ENCODE measurements at places on chromosomes 1 and 21.

GRCh38 chr21:45533361-45533845, 8.8 kb downstream of the SLC19A1 start:
- DNase-seq: no peak

GRCh38 chr1:170556917-170557316, 25.0 kb downstream of the GORAB start:
- DNase-seq: no peak

- no peak for DNase-seq
Measured at GRCh38 chr1:81921344-81921743, 120.6 kb downstream of the ADGRL2 start.

DNA sequence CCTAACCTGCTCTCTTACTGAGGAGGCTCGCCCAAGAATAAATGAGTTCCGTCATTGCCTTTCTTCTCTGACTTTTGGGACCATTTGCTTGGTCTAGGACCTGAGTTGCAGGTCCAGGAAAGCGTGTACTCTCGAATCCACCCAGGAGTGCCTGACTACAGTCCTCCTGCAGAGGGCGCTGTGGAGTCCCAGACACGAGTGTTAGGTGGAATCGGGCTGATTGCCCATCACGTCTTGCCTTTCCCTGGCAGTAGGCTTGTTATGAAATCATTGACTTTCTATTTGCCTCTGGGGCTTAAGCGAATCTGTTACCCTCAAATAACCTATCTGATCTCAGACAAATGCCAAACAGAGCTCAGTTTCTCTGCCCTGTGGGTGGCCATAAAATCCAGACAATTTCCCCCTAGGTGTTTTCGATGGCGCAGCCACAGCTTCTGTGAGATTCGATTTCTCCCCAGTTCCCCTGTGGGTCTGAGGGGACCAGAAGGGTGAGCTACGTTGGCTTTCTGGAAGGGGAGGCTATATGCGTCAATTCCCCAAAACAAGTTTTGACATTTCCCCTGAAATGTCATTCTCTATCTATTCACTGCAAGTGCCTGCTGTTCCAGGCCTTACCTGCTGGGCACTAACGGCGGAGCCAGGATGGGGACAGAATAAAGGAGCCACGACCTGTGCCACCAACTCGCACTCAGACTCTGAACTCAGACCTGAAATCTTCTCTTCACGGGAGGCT, at the start of gene IL20:
TSS of gene IL20 (plus strand) at position 685 of the 733 bp plus-strand sequence. CDS start 230 bp downstream, outside the sequence.
- peak; percentile 75 for DNase-seq

Data from NCI-H460 (cell line).